ENCODE measurements at places on chromosomes 3 and 15. TPM values are rescaled to one million over a fixed set of nuclear protein-coding genes. Genes with fewer than 3 reads are reported as not detected.

BUB1B gene
- polyA plus RNA-seq, result 45.9 TPM

ATP2C1 gene
- 158 TPM for polyA plus RNA-seq

DNA sequence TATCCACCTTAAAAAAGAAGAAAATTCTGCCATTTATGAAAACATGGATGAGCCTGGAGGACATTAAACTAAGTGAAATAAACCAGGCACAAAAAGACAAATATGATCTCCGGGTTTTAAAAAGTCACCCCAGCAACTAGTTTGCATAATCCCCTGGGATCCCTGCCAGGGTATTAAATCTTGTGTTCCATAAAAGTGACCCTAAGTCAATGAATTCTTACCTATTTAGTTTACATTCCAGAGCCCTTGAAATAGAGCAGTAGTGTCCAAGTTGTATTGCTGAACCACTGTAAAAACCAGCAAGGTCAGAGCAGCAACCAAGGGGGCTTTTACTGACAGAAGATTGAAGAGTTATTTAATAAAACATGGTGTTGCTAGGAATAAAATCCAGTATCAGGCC is 716.8 kb upstream of the BCHE start:
- DNase-seq, result no peak

- DNase-seq, result no peak
These were observed 338.8 kb upstream of the DNAJC19 start for GRCh38 chr3:181328346-181328745.

GRCh38 chr3:14616606-14617507 is 34.7 kb upstream of the CCDC174 start:
- DNase-seq, result no peak

DNA sequence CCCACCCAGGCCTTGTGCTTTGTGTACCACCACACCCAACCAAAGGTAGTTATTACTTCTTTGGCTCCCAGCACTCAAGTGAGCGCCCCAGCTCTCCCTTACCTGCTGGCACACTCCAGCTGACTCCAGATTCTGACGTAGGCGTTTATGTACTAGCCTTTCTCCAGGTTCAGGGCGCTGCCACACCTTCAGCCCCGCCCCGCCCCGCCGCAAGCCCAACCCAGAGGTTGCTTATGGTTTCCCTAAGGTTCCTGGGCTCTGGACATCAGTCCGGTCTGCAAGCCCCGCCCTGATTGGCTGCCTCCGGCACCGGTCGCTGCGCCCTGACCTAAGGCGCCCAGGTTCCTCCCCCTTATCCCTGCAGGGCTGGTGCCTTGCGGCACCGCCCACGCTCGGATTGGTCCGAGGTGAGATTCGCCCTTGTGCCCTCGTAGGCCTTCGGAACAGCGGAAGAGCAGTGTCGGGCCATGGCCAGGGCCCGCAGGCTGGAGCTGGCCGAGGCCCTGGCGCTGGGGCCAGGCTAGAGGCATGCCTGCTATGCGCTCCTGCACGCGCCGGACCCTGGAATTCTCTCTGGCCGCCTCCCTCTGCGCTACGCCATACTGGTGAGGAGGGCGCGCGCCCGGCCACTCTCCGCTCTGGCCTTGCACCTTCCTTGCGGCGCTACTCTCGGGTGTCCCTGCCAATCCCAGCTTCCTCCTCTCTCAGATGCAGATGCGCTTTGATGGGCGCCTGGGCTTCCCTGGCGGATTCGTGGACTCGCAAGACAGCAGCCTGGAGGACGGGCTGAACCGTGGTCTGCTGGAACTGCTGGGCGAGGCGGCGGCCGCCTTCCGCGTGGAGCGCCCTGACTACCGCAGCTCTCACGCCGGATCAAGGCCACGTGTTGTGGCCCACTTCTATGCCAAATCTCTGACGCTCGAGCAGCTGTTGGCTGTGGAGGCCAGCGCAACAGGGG is 19.8 kb upstream of the NUDT16 start:
- DNase-seq, result peak; percentile 49

All from left kidney (tissue), 8 donors.